ENCODE measurements at places on chromosomes 5 and 9.

GRCh38 chr9:130763331-130764171 is 70.0 kb downstream of the EXOSC2 start:
- H3K4me1 ChIP-seq: peaks cover under 1% of the 10 kb centered on the region
- no peak overlapping the region for H3K4me3 ChIP-seq
- no peaks in the 10 kb centered on the region for H3K36me3 ChIP-seq
- no peaks in the 10 kb centered on the region for H3K27me3 ChIP-seq
- DNase-seq: no peak

DNA sequence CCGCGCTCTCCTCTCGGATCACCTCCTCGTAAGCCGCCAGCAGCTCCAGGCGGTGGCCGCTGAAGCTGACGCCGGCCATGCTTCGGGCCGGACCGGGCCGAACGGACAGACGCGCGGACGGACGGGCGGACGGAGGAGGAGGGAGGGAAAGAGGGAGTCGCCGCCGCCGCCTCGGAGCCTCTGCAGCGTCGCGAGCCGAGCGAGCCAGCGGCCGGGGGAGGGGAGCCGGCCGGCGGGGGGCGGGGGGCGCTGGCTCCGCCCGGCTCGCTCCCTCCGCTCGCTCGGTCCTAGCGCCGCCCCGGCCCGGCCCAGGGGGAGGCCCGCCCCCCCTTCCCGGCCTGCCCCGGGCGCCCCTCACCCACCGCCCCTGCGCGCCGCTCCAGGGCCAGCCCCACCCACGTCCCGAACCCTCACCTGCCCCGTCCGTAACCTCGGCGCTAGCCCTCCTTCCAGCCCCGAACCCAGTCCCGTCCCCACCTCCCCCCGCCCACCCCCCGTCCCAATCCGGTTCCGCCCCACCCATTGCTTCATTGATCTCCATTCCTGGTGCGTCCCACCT is at the start of gene DBN1:
DBN1 (minus strand) TSS at position 192 of the 559 bp plus-strand sequence; CDS start at position 79, 113 bp downstream.
- no peaks in the 10 kb centered on the region for H3K4me1 ChIP-seq
- no peaks in the 10 kb centered on the region for H3K27me3 ChIP-seq
- peak within 1 kb of the TSS; percentile 49 for H3K4me3 ChIP-seq
- H3K27ac ChIP-seq: no peak within 1 kb of the TSS

- peak overlapping the region; percentile 29 for H3K27ac ChIP-seq
- peaks cover 63% of the 10 kb centered on the region for H3K4me1 ChIP-seq
- H3K36me3 ChIP-seq: no peaks in the 10 kb centered on the region
- DNase-seq: no peak
Measured at GRCh38 chr5:132423438-132423898, 54.0 kb downstream of the SLC22A5 start.

DNA sequence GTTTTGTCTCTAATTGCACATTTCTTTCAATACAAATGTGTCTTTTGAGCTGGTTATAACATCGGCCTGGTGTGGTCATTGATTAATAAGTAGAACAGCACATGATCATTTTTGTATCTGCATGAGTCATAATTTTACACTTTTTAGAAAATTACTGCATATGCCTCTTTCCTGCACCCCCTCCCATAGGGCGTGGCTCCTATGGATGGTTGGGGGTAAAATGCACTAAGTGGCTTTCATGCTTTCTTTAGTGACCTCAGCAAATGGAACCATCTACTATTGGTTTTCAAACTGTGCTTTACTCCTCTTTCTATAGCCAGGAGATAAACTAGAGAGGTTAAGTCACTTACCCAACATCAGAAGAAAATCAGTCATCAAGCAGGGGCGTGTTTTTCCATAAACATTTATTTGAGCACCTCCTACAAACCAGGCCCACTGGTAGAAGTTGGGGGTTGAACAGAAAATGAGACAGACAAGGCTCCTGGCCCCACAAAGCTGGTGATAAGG is 3.8 kb downstream of the ANXA6 start:
- no peak overlapping the region for H3K4me3 ChIP-seq
- no peaks in the 10 kb centered on the region for H3K27me3 ChIP-seq
- DNase-seq: no peak
- no peak overlapping the region for H3K27ac ChIP-seq
